ENCODE measurements at places on chromosomes 2 and 18.

- DNase-seq, result no peak
Observed at GRCh38 chr2:100460904-100461530, 9.3 kb upstream of the NMS start.

GRCh38 chr2:46082531-46083485 is 214.4 kb upstream of the EPAS1 start:
- no peak for DNase-seq

- no peak for DNase-seq
Observed at GRCh38 chr2:42050703-42051542, 3.1 kb downstream of the PKDCC start.

DNA sequence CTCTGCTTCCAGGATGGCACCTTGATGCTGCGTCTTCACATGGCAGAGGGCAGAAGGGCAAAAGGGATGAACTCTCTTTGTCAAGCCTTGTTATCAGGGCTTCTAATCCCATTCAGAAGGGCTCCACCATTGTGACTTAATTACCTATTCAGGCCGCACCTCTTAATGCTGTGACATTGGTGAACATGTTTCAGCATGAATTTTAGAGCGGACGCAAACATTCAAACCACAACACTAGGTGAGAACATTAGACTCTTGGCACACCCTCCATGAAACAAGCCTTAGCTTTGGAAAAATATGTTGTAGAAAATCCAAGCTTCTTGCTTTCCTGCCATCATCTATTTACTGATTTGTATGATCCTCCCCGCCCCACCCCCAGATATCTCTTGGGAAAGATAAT is 17.9 kb downstream of the DAW1 start:
- no peak for DNase-seq

DNA sequence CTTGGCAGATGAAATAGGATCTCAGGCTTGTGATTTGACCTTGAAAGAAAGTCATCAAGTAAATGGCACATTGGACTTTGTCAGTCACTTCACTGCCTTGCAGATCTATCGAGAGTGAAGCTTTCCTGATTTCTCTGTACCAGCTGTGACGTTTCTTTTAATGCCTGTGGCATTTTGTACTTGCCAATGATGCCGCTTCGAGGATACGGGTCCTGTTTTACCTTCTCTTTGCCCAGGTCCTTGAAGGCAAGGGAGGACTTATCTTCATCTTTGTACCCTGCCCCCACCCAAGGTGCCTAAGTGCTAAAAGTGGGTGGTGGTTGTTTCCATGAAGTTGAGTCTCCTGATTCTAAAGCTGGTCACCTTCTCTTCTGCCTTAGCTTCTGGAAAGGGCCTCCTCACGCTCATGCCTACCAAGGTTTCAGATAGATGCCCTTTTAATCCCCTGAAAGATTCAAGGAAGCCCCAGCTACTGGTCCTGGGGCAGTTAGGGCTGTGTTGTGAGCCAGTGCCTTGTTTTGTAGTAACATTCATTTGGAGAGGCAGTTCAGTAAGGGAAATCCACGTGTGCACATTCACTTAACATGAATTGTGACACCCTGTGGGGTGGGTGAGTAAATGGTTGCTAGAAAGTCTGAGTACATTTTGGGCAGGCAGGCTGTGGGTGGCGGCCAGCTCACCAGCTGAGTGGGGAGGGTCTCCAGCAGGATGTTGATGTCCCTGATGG is 6.1 kb downstream of the LBH start:
- DNase-seq, result no peak

DNA sequence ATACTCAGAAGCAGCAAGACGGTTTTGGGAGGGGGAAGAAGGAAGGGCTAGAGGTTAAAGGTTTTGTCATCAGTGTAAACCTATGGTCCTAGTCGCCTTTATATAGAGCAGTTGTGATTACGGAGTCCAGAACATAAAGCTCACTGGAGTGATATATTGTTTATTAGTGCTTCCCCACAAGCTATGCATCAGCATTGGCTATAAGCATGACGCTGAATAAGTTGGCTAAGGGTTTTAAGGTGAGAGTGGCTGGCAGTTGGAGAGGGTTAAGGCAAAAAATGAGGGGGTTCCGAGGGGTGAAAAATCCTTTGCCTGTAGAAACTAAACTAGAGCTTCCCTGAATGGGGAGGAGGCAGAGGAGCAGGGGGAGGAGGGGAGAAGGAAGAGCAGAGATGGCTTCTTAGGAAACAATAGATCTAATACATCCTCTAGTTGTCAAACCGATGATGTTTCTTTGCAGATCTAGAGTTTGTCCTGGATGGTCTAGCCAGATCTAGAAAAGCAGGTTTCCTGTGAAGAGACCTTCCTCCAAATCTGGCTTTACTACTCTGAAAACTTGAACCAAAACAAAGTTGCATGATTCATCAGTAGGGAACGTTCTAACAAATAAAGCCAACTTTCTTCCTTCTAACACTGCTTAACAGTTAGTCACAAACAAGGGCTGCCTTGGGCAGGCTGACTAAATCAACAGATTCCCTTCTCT is 2.5 kb downstream of the KLF7 start:
- no peak for DNase-seq

DNA sequence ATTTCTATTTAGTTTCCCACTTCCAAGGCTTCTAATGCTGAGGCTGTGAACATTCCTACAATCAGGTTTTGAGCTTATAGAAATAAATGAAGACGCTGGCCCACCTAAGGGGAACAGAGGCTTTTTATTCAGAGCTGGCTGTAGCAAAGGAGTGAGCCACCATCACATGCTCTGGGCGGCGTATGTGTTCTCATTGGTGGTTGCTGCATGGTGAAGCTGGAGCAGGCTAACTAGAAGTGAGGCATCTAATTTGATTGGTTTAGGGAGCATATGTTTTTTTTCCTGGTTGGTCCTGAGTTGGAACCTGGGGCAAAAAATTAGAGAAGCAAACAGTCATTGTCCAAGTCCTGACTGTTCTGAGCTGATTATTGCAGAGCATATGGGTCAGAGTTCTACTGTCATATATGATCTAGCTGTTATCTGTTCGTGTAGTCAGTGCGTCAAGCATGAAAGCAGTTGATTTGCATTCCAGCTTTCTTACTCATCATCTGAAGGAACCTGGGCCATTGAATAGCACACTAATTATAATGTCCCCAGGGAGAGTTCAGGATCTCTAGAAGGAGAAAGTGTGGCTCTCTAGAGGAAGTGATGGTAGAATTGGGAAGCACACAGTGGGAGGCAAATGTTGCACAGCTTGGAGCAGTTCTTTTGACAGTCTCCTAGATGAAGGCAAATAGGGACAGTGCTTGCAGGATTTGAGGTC is 279.6 kb downstream of the PARD3B start:
- DNase-seq, result no peak

DNA sequence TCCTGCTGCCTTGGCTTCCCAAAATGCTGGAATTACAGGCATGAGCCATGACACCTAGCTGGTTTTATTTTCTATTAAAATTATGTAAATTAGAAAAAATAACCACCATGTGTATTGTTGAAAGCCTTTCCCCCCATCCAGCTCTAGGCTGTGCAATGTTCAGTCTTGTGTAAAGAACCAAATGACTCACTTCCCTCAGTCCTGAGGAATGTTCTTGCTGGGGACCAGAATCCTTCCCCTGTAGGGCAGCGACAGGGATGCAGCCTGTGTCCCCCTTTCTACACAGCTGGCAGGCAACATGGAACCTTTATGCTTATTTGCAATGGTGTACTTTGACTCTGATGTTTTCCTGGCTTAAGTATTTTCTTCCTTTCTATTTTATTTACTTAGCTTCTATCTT is 29.4 kb downstream of the AOX1 start:
- DNase-seq, result no peak

Data from activated T-helper 1 cell treated with anti-CD3 and anti-CD28 coated beads, Interleukin-2, amount 50 U/mL, for 16 hours (primary cell).